AG08396 (cell line): ENCODE measurements at places on chromosomes 4 and X.
A peak's percentile ranks its signal among the peaks of the same experiment; 100 is the strongest.

GRCh38 chr4:41373221-41373620 is 116.5 kb downstream of the UCHL1 start:
- no peak for DNase-seq

GRCh38 chr4:105902550-105903262 is 7.4 kb downstream of the NPNT start:
- no peak for DNase-seq

- no peak for DNase-seq
Measured at GRCh38 chr4:155612074-155612473, 54.6 kb upstream of the GUCY1A1 start.

DNA sequence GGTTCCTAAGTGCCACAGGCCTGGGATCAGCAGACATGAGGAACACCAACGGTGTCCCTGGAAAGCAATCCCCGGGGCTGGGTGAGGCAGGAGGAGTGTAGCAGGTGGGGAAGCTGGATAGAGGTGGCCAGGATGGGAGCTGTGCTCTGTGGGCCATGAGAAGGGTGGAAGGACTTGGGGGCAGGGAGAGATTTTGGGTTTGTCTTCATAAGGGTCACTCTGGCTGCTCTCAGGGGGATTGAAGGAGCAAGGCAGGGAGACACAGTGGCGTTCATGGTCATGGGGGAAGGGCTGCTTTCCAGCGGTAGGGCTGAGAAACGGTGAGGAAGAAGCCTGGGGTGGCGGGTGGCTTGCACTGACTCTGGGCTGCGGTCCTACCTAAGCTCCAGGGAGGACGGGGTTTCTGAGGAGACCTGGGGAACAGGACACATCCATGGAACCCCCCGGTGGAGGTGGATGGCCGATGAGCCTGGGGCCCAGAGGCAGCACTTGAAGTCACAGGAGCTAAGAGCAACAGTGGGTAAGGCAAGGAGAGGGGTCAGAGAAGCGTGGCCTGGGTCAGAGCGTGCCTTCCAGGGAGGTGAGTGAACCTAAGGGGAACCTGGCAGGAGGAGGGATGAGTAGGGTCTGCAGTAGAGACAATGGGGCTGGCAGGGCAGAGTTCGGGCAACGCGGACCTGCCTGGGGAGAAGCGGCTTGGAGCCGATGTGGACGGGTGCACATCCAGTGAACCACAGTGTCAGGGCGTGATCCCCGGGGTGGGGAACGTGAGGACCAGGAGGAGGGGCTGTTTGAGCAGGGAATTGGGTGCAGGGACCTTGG is 12.4 kb upstream of the CTBP1 start:
- no peak for DNase-seq

DNA sequence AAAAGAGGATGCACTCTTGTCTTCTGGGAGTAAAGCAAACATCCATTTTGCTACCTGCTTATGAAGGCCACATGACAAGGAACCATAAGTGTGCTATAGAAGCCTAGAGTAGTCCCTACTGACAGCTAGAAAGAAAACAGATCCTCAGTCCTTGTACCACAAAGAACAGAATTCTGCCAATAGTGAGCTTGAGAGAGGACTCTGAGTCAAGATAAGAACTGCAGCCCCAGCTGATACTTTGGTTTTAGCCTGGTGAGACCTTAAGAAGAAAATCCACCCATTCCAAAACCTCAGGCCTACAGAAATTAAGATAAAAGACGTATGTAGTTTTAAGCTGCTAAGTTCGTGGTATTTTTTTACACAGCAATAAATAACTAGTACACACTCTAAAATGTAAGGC is 914.6 kb downstream of the PCDH19 start:
- no peak for DNase-seq

GRCh38 chrX:8867406-8867805 is 66.2 kb upstream of the FAM9A start:
- DNase-seq, result no peak

DNA sequence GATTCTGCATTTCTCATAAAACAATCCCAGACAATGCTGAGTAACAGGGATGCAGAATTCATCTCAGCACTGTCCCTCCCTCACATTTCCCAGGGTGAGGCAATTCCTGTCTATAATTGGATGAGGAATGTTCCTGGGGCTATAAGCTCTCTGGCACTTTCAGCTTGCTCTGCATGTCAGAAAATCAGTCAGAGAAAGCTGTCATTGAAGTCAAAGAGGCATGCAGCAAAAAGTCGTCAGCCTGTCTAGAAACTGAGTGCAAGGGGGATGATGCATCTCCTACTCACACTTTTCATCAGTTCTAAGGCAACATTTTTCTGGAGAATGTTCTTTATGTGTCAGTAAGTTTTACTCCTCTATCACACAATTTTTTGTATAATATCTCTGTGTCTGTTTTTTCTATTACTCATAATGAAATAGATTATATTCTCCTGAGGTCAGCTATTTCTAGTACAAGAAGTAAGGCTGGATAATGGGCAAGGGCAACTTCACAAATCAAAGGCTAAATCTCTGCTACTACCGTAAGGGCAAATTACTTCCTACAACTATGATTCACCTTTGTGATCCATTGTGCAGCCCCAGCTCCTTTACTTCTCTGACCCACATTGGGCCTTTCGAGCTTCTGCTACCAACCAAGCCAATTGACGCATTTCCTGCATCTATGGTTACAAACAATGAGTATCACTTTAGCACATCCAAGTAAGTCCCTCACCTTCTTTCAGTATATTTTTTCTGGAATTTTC is 56.0 kb downstream of the TASL start:
- DNase-seq, result no peak

DNA sequence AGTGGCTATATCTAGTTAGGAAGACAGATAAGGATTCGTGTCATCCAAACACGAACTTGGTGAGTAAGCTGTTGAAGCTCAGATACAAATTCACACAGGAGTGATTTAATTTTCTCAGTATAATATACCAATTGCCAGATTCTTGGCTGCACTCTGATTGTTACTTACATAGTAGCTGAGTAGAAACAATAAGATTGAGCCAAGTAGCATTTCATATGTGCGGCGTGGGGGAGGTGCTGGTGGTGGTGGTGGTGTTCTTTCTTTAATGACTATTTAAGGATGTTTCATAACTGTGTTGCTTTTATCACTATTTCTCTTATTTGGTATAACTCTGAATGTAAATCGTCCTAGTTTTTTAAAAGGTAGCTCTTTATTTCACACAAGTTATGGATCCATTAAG is 102.9 kb downstream of the UGT8 start:
- no peak for DNase-seq

- no peak for DNase-seq
Measured at GRCh38 chr4:41124916-41125548, 89.3 kb downstream of the APBB2 start.

- DNase-seq, result no peak
Measured at GRCh38 chr4:77286906-77287305, 129.9 kb downstream of the CCNG2 start.

- DNase-seq, result no peak
Measured at GRCh38 chr4:3355266-3355748, 62.5 kb downstream of the RGS12 start.

DNA sequence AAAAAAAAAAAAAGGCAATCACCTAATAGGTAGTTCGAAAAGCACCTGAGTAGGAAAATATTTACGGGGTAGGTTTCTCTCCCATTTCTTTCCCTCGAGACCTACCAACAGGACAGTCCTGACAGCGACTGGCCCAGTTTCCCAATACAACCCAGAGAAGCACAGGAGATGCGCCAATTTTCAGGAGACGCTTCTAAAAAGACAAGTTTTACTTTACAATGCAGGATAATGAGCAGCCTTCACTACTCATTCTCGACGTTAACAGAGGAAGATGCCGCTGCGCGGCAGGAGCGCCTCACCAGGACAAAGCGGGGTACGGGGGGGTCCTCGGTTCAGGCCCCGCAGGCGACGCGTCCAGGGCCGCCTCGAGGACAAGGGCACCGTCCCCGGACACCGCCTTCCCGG is 708 bp downstream of the BCLAF3 start:
- DNase-seq, result peak; percentile 13

DNA sequence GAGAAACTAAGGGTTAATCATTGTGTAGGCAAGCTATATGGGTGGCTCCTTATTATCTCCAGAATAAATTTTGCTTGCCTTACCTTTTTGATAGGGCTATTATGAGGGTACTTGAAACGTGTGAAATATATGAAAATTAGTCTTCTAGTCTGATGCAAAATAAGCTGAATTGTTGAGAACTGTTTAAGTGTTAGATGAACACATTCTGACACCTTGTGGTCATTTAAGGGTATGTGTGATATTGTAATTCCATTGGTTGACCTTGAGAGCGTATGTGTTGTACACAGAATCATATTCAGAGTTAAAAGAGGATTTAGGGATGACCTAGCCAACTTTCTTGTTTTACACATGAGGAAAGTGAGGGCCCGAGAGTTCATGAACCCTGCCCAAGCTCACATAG is 44.6 kb upstream of the LINC00632 start:
- no peak for DNase-seq

GRCh38 chr4:168598191-168598590 is 101.3 kb downstream of the PALLD start:
- DNase-seq, result no peak

GRCh38 chr4:136749989-136750388 is 782.3 kb downstream of the PCDH18 start:
- no peak for DNase-seq

DNA sequence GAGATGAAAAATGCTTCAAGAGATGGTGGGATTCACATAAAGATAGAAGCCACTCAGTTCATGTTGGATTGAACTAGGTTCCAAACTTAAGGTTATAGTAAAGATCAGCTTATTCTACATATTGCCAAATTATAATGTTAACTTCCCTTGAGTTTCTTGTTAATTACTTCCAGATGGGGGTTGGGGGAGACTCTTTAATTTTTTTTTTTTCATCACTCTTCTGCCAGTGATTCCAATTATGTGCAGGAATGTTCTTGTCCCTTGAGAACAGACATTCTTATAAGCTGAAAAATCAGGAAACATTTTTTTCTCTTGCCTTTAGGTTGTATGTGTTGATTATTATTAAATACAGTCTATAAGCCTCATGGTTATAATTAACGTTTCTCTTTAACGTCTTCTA is 30.0 kb downstream of the MND1 start:
- no peak for DNase-seq

DNA sequence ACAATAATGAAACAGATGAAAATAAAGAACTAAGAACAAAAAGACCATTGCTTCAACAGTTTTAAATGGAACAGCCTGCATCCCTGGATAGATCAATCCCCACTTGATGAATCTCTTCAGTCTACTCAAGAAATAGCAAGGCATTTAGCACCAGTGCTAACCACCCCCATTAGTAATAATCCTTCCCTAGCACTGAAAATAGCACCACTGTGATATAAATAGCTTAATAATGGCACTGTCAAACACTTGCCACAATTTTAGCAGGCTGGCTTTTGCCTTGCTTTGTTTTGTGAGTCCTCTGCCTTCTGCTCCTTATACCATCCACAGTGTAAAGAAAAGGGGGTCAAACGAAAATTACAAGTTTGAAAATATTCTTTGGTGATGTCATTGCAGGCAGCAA is 17.4 kb downstream of the DCX start:
- DNase-seq, result no peak

- DNase-seq, result no peak
Measured at GRCh38 chr4:89039730-89040338, 17.2 kb downstream of the FAM13A start.

- no peak for DNase-seq
Measured at GRCh38 chr4:2154215-2154740, 87.6 kb downstream of the HAUS3 start.

DNA sequence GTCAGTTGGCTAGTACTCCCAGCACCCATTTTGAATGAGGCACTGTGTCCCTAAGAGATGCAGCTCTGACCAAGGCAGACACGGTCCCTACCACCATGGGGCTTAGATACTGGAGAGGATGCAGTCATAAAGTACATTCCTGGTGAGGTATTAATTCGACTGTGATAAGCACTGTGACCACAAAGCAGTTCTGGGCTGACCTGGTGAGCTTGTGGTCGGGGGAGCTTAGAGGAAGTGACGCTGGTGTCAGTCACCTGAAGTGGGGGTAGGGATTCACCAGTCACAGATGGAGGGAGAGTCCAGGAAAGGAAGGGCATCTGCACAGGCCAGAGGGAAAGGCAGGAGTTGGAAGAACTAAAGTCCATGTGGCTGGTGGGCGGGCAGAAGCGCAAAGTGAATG is 15.8 kb upstream of the CLTRN start:
- no peak for DNase-seq

DNA sequence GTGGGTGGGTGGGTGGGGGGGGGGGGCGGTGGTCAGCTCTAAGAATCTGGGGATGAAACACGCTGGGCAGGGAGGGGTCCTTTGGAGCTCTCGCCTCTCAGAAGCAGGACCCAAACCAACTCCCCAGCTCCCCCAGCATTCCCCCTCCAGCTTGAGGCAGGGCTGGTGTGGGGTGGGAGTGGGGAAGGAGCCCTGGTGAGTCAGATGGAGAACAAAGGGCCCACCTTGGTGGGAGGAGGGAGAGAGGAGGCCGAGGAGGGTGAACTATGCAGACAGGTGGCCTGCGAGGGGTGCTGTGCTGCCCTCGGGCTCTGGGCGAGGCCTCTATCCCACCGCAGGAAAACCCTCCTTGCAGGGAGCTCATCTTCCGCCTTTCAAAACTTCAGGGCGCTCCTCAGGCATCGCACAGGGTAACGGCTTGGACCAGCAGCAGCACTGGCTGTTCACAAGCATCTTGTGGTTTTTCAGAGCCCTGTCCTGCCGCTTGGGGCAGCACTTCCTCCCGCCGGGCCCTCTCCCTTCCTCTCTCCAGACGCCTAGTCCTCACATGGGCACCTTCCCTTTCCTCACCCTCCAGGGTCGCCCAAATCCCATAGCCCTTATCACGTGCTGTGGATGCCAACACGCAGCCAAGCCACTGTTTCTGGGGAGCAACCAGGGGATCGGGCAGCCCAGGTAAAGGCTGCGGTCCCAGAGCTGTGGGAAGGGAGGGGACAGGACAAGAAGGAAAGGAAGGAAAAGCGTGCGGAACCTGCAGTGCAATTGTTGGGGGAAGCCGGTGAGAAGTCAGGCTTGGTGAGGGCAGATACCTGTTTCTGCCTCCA is 34.0 kb upstream of the GRPEL1 start:
- DNase-seq, result peak; percentile 89

DNA sequence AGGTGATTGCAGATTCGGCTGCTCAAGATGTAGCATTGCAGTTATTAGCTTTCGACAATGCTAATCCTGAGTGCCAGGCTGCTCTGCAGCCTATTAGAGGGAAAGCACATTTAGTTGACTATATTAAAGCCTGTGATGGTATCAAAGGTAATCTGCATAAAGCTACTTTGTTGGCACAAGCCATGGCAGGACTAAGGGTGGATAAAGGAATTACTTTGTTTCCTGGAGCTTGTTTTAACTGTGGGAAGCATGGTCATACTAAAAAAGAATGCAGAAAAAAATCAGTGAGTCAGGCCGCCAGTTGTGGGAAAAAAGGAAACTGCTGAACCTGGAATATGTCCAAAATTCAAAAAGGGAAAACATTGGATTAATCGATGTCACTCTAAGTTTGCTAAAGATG is 154.9 kb upstream of the TECRL start:
- DNase-seq, result no peak

- no peak for DNase-seq
Measured at GRCh38 chrX:102029026-102029425, 96.5 kb upstream of the TCEAL2 start.

DNA sequence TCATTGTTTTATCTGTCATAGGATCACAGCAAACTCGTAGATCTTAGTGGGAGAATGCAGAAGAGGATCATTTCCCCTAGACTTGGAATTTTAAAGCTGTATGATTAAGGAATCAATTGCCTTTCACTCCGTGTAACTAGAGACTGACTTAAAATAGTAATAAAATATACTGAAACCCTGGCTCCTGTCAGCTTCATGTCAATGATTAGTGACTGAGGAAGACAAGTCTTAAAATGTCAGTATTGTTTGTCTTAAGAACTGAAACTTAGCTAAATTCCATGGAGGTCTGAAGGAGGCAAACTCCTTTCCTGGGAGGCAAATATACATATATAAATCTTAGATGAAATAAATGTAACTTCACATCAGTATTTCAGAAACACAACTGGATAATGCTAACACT is 1016.7 kb upstream of the PCDH10 start:
- DNase-seq, result no peak
